ENCODE measurements at places on chromosomes 1 and 21.

- no peak for DNase-seq
- H3K27ac ChIP-seq, result no peak overlapping the region
- no peaks in the 10 kb centered on the region for H3K4me1 ChIP-seq
- peaks cover 2% of the 10 kb centered on the region for H3K36me3 ChIP-seq
- H3K4me3 ChIP-seq, result no peak overlapping the region
These were observed 19.6 kb upstream of the SDC3 start for GRCh38 chr1:30928171-30928570.

DNA sequence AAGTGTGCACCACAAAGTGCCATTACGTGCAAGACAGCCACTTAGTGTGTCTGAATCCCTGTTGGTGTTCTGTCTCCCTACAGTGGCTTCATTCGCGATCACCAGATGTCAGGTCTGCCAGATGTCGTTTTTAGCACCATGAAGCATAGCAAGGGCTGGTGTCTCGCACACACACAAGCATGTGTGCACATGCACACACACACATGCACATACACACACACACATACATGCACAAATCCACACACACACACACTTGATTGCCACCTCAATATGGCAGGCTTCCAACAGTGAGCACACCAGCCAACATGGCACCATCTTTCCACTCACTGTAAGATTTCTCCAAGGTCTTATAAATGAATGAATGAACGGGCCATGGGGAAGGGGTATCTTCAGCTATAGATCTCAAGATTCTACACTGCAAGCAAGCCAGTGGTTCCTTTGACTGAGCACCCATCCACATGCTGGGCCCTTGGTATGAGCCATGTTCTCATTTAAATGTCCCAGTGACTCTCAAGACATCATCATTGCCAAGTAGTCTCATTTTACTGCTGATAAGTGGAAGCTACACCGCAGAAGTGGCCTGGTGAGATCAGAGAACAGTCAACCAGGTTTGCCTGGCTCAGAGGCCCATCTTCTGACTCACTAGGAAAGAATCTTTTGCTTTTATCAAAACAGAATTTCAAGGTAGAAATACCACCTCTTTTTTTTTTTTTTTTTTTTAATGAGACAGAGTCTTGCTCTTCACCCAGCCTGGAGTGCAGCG lies 84.9 kb downstream of the SIM2 start:
- H3K4me1 ChIP-seq, result peaks cover 11% of the 10 kb centered on the region
- DNase-seq, result no peak
- H3K4me3 ChIP-seq, result no peak overlapping the region

GRCh38 chr1:30853350-30853749 lies 55.2 kb downstream of the SDC3 start:
- H3K27me3 ChIP-seq, result no peaks in the 10 kb centered on the region
- no peaks in the 10 kb centered on the region for H3K36me3 ChIP-seq
- H3K27ac ChIP-seq, result no peak overlapping the region
- no peak overlapping the region for H3K4me3 ChIP-seq
- H3K4me1 ChIP-seq, result no peaks in the 10 kb centered on the region
- no peak for DNase-seq

GRCh38 chr1:167489571-167490340 lies 28.6 kb downstream of the CD247 start:
- H3K27me3 ChIP-seq, result 0 out of 2 replicates have a peak, but pooled peaks cover 3% of the 10 kb centered on the region
- no peak overlapping the region for H3K27ac ChIP-seq
- no peaks in the 10 kb centered on the region for H3K36me3 ChIP-seq
- H3K4me1 ChIP-seq, result no peaks in the 10 kb centered on the region

- H3K4me1 ChIP-seq, result peaks cover 4% of the 10 kb centered on the region
- H3K27ac ChIP-seq, result no peak within 1 kb of the TSS
- no peaks in the 10 kb centered on the region for H3K36me3 ChIP-seq
- H3K27me3 ChIP-seq, result peaks cover 2% of the 10 kb centered on the region
- no peak for DNase-seq
These were observed at the start of gene MMEL1 for GRCh38 chr1:2632561-2633361. Gene MMEL1 (minus strand): TSS chr1:2633016. CDS start chr1:2629484, 3,532 bp downstream.

DNA sequence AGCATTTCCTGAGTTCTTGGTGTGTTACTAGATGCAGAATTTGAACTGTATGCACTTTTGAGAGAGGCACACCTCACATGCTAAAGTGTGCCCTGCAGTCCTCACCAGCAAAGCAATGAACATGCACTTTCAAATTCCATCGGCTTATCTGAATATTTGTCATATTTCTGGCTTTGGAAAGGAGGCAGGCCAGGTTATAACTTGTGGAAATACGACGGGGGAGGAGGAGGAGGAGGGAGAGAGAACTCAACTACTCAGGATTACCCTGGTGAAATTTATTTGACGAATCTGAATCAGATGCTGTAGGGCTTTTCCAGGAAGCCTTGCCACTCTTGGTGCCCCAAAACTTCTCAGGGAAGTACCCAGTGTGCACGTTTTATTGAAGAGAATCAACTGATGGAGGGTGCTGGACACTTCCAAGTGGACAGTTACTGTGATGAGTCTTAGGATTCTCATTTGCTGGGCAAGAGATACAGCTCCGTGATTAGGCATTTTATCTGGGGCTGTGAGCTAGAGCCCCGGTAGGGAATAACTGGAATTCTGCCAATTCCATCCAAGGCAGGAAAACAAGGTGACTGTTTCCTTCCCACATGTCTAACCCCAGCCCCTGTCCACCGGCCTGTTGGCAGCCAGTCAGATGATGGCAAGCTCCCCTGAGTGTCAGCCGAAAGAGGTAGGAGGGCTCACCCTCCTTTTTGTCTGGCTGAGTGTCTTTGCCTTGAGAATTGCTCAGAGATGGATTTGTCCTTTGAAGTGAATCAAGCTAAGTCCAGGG lies 3.8 kb downstream of the PDPN start:
- H3K4me1 ChIP-seq, result no peaks in the 10 kb centered on the region
- H3K4me3 ChIP-seq, result no peak overlapping the region
- DNase-seq, result no peak
- no peak overlapping the region for H3K27ac ChIP-seq

- no peak overlapping the region for H3K27ac ChIP-seq
- H3K36me3 ChIP-seq, result no peaks in the 10 kb centered on the region
- H3K4me3 ChIP-seq, result no peak overlapping the region
- peaks cover 6% of the 10 kb centered on the region for H3K27me3 ChIP-seq
- DNase-seq, result no peak
These were observed 75.2 kb downstream of the TRABD2B start for GRCh38 chr1:47921935-47922415.

DNA sequence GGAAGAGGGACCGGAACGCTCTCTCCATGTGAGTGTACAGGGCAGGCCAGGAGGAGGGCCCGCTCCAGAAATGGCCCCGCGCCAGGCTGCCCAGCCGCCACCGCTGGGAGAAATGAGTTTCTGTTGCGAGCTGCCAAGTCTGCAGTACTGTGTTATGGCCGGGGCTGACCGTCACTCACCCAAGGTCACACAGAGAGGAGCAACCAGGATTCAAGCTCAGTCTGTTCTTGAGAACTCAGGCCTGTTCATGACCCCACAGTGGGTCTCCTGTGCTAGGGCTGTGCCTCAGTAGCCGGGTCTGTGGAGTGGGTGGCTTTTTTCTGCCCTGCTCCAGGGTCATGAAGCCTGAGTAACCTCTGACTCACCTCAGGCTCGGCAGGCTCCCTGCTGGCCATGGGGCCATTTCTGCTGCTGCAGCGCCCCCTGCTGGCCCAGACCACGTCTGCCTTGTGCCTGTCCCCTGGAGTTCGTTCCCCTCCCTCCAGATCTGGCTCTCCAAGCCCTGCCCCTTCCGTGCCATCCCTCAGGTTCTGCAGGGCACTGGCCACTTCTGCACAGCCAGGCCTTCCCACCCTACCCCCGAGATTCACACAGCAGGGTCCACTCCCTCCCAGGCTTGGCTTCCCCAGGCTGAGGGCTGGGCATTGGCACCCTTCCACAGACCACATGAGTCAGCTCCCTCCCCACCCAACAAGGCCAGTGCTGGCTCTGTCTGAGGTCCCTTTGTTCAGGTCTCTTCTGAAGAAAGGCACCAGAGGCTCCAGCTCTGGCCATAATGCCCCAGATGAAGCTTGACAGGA lies 51.8 kb downstream of the EDN2 start:
- peak overlapping the region; percentile 75 for H3K27ac ChIP-seq
- peaks cover 18% of the 10 kb centered on the region for H3K4me1 ChIP-seq
- no peaks in the 10 kb centered on the region for H3K36me3 ChIP-seq
- DNase-seq, result peak; percentile 84

GRCh38 chr1:161096015-161096414 lies 2.1 kb upstream of the KLHDC9 start:
- H3K4me3 ChIP-seq, result no peak overlapping the region
- peaks cover 4% of the 10 kb centered on the region for H3K36me3 ChIP-seq
- H3K4me1 ChIP-seq, result 0 out of 2 replicates have a peak, but pooled peaks cover 6% of the 10 kb centered on the region
- H3K27ac ChIP-seq, result no peak overlapping the region

- DNase-seq, result no peak
- no peak overlapping the region for H3K4me3 ChIP-seq
- no peaks in the 10 kb centered on the region for H3K27me3 ChIP-seq
- peaks cover 10% of the 10 kb centered on the region for H3K4me1 ChIP-seq
- H3K27ac ChIP-seq, result no peak overlapping the region
These were observed 16.9 kb upstream of the THRAP3 start for GRCh38 chr1:36207339-36207738.

GRCh38 chr1:36885540-36886357 lies 148.6 kb downstream of the GRIK3 start:
- H3K27ac ChIP-seq, result no peak overlapping the region
- no peak overlapping the region for H3K4me3 ChIP-seq

DNA sequence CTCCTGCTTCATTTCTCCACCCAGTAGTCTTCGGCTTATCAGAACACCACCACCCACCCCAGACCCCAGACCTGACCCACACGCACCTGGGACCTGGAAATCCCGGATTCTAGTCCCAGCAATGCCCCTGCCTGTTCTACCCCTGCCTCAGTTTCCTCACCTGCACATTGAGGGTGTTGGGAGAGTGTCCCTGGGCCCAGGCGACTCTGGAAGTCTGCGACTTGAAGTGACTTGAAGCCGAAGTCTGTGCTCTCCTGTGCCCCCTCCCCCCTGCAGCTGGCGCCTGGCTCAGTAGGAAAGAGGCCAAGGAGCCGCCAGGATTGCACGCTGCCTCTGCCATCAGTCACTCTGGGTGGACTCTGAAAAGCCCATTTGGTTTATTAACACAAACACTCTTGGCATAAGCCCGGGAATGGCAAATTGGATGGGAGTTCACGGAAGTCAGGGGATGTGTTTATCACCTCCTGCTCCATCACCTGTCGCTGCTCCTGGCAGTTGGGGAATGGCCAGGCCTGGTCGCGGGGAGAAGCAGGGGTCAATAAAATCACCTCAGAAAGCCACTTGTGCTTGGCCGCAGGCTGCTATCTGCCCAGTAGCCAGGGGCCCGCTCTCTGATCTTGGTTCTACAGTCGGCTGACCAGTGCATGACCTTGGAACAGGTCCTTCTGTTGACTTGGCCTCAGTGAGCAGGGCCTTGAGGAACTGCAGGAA lies 132.7 kb downstream of the ACTL8 start:
- H3K4me3 ChIP-seq, result no peak overlapping the region
- H3K27me3 ChIP-seq, result peaks cover 3% of the 10 kb centered on the region
- H3K4me1 ChIP-seq, result no peaks in the 10 kb centered on the region
- H3K36me3 ChIP-seq, result no peaks in the 10 kb centered on the region
- H3K27ac ChIP-seq, result no peak overlapping the region

GRCh38 chr1:224298346-224299330 lies 31.3 kb downstream of the NVL start:
- DNase-seq, result no peak
- H3K36me3 ChIP-seq, result peaks cover 21% of the 10 kb centered on the region
- H3K4me3 ChIP-seq, result no peak overlapping the region
- no peaks in the 10 kb centered on the region for H3K4me1 ChIP-seq
- no peak overlapping the region for H3K27ac ChIP-seq
- H3K27me3 ChIP-seq, result no peaks in the 10 kb centered on the region

DNA sequence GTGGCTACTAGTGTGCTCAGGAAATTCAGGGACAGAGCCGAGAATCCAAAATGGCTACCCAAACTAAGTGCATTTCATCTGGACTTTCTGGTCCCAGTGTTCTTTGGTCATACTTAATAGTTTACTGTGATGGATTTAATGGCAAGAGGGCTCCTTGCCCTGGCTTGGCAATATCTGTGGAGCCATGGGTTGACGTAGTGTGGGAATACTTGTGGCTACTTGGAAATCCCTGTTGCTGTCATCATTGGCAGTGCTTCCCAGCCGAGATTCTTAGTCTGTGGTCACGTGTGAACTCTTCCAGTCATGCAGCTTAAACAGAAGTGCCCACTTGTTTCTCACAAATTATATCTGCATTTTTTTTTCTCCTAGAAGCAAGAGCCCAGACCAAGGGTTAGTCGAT lies 198.9 kb downstream of the HS2ST1 start:
- no peak for DNase-seq
- H3K4me3 ChIP-seq, result no peak overlapping the region
- no peak overlapping the region for H3K27ac ChIP-seq
- H3K36me3 ChIP-seq, result no peaks in the 10 kb centered on the region

DNA sequence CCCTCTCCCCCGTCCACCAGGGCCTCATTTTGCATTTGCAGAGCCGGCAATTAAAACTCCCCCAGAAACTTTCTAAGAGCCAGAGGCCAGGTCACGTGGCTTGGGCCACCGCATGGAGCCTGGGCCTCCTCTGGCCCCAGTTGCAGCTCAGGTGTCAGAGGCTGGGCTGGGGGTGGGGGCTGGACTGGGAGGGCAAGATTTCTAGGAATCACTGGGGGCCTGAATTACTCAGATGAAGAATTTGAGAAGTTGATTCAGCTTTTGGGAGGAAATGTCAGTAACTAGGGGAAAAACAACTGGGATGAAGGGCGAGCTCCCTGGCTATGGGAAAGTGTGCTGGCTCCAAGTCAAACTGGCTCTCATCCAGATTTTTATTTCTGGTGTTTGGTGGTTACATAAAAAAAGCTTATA lies 151.0 kb downstream of the CDC7 start:
- DNase-seq, result no peak
- H3K36me3 ChIP-seq, result no peaks in the 10 kb centered on the region
- no peaks in the 10 kb centered on the region for H3K4me1 ChIP-seq
- H3K27ac ChIP-seq, result no peak overlapping the region
- no peaks in the 10 kb centered on the region for H3K27me3 ChIP-seq
- no peak overlapping the region for H3K4me3 ChIP-seq

DNA sequence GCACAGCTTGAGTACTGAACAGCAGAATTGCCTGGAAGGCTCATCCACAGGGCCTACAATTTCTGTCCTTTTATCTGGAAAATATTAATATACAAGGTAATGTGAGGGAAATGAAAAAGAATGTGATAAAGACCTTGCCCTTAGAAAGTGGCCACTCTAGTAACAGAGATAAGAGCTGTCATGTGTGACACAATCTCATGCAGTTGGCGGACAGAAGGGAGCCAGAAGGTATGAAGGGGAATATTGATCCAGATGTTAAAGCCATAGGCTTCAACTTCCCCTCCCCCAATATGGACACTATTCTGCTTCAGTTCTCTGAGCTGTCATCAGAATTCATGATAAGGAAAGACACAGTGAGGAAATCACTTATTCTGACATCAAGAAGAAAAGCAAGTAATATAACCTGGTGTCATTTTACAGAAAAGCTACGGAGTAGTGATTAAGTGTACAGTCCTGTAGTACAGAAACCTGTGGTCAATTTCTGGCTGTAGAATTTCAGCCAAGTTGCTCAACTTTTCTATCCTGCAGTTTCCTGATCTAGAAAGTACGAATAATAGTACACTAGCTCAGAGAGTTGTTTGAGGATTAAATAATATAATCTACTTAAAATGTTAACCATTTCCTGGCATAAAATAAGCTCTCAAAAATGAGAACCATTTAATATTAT lies 572.1 kb downstream of the DPYD start:
- H3K27ac ChIP-seq, result no peak overlapping the region
- no peaks in the 10 kb centered on the region for H3K36me3 ChIP-seq

- H3K4me3 ChIP-seq, result no peak overlapping the region
- no peaks in the 10 kb centered on the region for H3K36me3 ChIP-seq
- no peak for DNase-seq
- no peaks in the 10 kb centered on the region for H3K4me1 ChIP-seq
These were observed 6.5 kb downstream of the RIMS3 start for GRCh38 chr1:40658751-40659648.

All from Panc1 (cell line).